ENCODE measurements at places on chromosomes 3 and 15.

DNA sequence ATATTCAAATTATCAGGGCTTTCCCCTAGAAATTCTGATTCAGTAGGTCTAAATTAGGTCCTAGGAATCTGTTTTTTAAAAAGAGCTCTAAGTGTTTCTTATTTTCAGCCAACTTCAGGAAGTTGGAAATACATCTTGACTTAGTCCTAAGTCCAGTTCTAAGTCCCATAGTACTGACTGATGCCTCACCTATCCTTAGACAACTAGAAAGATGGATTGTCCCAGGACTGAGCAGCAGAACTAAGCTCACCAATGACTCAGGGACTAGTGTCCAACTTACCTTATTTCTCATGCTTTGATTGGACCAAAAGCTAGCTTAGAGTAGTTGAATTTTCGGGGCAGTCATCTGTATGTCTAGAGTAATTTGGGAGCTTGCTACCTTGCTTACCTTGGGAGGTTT, 26.2 kb upstream of the C3orf38 start:
- DNase-seq: no peak

- DNase-seq: no peak
Measured at GRCh38 chr3:100419406-100419805, 18.1 kb downstream of the LNP1 start.

DNA sequence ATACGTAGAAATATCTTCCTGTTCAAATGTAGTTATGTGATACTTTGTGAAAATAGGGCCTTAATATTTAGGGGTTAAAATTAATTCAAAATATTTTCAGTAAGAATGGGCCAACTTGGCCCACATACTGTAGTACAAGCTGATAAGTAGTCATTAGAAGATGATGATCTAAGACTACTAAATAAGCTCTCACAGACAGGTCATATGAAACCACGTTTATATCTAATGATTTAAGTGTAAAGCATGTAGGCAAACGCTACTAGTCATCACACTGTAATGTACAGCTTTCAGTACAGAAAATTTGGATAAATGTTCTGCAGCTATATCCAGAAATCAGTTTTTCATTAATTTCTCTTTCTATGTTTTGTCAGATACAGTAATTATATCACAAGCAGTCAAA, 228.6 kb downstream of the UBE2E2 start:
- DNase-seq: no peak

- no peak for DNase-seq
Measured at GRCh38 chr15:87450314-87450713, 806.2 kb downstream of the NTRK3 start.

DNA sequence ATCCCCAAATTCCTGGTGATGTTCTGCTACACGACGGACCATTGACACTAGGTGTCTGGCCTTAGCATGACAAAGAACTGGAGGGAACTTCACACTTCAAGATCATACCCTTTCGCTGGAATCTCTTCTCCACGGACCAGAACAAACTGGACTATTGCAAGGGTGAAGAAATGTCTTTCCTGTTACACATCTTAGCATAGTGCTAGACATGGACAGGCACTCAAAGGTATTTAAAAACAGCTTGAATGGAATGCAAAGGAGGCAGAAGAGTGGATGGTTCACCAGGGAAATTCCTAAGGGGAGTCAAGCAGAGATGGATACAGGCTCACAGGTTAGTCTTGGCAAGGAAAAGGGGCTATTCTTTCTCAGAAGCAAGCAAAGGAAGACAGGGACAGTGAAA, 33.5 kb upstream of the PDZRN3 start:
- DNase-seq: no peak

DNA sequence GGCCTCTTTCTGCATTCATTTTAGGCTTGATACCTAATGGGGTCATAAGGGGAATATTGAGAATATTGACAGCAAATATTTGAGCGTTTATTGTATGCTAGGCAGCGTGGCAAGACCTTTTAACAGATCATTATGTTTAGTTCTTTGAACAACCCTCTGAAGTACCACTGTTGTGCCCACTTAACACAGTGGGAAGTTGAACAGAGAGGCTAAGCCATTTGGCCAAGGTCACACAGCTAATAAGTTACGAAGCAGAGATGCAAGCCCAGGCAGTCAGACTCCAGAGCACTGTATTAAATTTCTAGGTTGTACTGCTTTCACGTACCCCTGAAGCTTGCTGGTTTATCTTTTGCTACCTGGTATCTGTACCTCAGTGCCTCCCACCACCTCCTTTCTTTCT, 1.1 kb downstream of the RAB7A start:
- DNase-seq: no peak

GRCh38 chr15:38992506-38992905, 427.9 kb upstream of the RASGRP1 start:
- DNase-seq: no peak

DNA sequence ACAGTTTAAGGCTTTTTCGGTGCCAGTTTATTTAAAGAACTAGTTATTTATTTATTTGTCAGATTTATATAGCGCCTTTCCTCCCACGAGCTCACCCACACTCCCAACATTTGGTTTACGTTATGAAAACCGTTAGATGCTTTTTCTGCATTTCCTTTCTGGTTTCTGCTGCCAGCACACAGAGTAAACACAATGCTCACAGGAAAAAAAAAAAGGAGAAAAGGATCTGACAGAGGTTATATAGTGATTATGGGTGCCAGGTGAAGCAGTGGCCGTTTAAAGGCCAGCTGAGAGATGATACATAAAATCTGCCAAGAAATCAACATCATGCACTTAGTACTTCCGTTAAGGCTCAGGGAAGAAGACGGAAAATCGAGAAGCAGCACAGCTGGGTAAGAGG, 37.9 kb downstream of the ETV5 start:
- no peak for DNase-seq
